Islet precursor cell (in vitro differentiated cells): ENCODE measurements at places on chromosomes 2 and 18.

- no peak for DNase-seq
Observed at GRCh38 chr2:207704671-207705070, 6.8 kb upstream of the CCNYL1 start.

GRCh38 chr2:111160758-111161157 lies 40.0 kb downstream of the BCL2L11 start:
- DNase-seq = peak; percentile 85

DNA sequence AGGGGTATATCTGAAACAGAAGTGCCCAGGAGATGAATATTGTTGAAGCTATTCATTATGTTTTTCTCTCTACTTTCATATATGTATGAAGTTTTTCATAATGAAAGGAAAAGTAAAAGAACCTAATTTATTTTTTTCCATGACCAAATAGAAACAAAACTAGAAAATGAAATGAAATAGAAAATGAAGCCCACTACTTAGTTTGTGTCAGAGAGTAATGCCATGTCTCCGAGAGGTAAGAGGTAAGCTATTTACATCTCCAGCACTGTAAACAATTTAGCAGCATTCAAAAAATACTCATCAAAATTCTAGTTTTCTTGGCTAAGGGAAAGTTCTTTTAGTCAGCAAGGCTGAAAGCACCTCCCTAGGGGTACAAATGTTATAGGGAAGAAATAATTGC lies 238.6 kb downstream of the PTH2R start:
- no peak for DNase-seq

DNA sequence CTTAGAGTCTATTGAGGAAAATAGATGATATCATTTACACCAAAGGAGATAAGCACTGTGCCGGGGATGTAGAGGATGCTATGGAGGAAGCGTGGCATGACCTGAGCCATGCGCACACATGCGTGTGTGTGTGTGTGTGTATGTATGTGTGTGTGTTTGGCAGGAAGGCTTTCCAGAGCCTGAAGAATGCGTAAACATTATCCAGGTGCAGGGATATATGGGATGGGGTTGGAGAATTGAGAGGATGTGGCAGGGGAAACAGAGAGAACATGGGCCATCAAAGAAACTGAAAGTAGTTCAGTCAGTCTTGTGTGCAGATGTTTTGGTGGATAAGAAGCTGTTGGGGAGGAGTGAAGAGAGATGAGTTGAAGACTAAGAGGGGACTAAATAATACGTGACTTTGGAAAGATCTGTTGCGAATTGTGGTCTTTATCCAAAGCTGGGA lies 9.3 kb upstream of the STAT1 start:
- no peak for DNase-seq

GRCh38 chr18:54962919-54963645 lies 3.8 kb upstream of the CCDC68 start:
- DNase-seq = no peak

DNA sequence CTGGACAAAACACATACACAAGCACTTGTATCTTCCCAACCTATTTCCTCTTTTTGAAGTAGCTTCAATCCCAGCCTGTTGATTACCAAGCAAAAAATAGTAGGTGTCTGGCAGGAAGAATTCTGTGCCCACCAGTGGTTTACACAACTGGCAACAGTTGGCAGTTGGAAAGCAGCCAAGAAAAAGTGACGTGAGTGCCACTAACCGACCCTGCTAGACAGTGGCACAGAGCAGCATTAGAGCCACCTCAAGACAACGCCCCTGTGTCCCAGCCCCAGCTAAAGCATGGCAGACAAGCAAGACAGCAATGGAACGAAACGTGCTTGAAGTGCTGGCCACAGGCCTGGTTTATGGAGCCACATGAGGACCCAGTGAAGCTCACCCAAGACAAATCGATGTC lies 379.6 kb downstream of the FBXO15 start:
- no peak for DNase-seq

- DNase-seq = no peak
Observed at GRCh38 chr2:155481141-155481540, 782.6 kb downstream of the KCNJ3 start.

DNA sequence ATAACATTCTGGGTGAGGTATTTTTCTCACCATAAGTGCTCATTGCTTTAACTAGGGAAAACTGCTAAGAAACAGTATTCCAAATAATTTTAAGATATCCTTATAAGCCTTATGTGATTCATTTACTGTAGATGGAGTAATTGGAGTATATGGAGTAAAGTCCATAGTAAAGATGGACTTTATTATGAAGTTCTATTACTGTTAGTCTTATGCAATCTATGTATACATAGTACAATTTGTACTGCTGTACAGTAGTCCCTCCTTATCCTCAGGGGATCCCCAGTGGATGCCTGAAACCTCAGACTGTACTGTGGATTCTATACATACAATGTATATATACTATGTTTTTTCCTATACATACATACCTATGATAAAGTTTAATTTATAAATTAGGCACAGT lies 41.1 kb upstream of the OTX1 start:
- no peak for DNase-seq

- DNase-seq = no peak
Observed at GRCh38 chr2:85852937-85853498, 35.8 kb downstream of the ST3GAL5 start.

- DNase-seq = no peak
Observed at GRCh38 chr2:214853906-214854305, 44.4 kb upstream of the BARD1 start.

- peak; percentile 64 for DNase-seq
Observed at GRCh38 chr2:10170256-10170655, 47.7 kb downstream of the RRM2 start.

DNA sequence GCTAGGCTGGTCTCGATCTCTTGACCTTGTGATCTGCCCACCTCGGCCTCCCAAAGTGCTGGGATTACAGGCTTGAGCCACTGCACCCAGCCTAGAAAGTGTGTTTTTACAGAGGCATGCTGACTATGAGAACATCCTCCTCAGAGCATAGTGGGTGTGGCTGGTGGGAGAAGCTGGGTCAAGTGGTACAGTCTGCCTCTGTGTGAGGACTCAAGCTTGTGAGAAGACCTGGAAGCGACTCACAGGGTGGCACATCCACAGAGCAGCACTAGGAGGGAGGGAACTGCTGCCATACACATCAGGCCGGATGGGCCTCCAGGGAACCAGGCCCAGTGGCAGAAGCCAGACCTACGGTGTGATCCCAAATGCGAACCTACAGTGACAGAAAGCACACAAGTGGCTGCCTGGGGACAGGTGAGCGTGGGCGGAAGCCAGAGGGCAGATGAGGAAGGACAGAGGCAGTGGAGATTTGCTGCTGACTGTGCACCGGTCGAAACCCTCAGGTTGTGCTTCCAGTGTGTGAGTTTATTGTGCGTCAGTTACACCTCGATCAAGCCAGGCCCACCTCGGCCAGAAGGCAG lies 8.9 kb downstream of the ARHGEF4 start:
- no peak for DNase-seq

DNA sequence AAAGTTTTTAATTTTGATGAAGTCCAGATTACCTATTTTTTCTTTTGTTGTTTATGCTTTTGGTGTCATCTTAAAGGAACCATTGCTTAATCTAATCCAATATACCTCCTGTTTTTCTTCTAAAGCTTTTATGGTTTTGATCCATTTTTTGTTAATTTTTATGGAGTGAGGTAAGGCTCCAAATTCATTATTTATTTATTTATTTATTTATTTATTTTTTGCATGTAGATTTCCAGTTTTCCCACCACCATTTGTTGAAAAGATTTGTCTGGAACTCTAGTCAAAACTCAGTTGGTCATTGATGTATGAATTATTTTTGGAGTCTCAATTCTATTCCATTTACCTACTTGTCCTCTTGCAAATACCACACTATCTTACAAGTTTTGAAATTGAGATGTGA lies 99.4 kb upstream of the RBMS1 start:
- no peak for DNase-seq

DNA sequence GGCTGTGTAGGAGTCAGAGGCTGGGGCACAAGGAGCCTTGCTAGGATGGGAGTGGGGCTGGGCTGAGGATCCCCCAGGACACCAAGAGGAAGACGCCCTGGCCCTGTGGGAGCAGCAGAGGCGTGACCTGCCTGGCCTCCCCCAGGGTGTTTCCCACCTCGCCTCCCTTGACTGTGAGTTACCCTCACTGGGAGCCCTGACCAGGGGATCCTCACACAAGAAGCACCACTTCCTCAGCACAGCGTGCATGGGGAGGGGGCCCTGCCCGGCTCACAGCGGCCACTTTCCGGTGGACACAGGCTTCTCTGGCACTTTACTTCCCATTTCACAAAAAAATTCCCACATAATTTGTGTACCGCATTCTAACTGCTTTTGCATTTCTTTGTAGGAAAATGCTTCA lies 187.7 kb downstream of the EIPR1 start:
- no peak for DNase-seq

DNA sequence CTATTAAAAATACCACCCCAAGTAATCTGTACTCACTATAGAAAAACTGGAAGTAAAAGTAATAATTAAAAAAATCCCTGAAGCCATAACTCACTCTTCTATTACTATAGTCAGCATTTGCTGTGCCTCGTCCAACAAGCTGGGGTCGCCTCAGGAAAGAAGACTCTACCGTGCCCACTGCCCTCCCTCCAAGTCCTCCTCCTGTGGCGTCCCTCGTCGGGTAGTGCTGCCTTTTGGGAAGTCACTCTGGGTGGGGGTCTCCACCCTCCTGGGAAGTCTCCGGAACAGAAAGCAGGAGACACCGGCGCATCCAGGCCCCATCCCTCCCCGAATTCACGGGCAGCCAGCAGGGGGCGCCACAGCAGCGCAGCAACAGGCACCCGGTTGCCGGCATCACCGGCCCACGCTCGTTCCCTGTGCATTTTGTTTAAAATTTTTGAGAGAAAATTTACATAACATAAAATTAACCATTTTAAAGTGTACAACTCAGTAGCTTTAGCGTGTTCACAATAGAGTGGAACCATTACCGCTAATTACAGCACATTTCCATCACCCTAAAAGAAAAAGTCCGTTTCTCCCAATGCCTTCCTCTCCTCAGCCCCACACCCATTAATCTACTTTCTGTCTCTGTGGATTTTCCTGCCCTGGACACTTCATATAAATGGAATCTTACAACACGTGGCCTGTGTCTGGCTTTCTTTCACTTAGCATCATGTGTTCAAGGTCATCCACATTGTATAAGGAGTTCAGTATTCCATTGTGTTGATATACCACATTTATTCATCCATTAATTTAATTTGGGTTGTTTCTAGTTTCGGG lies 62.2 kb downstream of the ADNP2 start:
- no peak for DNase-seq

DNA sequence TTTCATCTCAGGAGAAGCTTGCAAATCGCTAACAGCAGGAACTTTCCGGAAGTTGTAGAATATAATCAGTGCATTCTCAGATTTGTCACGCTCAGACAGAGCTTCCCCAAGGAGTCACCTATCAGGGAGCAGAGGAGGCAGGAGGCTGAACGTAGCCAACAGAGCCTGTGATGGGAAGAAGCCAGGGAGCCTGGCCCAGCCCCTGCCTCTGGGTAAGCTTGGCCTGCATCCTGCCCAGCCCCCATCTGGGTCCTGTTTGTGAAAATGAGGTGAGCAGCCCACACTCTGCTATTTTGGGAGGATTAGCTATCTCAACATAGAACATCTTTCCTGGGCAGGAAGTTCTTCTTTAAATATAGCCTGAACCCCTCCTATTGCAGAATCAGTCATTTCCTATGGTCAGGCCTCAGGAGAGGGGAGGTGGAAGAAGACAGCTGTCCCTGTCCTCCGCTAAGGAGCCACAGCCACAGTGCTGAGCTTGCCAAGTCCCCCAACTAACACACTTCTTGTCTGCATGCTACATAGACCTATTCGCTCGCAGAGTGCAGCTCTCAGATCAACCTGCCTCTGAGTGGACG lies 19.2 kb upstream of the PKDCC start:
- peak; percentile 50 for DNase-seq

- DNase-seq = peak; percentile 90
Observed at GRCh38 chr2:71746946-71747501, 293.7 kb downstream of the DYSF start.

GRCh38 chr2:158570869-158571268 lies 114.1 kb downstream of the PKP4 start:
- DNase-seq = no peak

DNA sequence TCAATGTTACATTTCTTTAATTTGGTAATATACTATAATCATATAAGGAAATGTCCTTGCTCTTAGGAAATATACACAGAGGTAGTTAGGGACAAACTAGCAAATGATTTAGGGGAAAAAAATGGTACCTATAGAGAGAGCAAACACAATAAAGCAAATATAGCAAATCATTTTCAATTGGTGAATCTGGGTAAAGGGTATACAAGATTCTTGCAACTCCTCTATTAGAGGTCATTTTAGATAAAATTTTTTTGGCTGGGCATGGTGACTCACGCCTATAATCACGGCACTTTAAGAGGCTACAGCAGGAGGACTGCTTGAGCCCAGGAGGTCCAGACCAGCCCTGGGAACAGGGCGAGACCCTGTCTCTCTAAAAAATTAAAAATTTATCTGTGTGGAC lies 44.4 kb downstream of the STRN start:
- DNase-seq = no peak

DNA sequence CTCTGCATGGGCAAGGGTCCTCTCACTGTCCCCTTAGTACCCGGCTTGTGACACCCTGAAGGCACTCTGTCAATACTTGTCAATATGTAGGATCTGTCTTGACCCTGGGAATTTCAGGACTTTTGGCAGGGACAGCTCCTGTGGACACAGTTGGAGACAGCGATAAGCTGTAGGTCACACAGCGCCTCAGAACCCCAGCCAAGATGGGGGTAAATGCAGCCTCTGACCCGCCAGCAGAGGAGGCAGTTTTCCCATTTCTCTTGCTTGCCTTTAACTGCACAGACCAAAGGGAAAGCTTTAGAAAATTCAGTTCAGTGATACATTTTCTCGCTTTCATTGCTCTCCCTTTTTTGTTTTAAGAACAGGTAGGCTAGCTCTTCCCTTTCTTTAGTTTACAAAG lies 54.8 kb upstream of the KLHL29 start:
- DNase-seq = peak; percentile 85

DNA sequence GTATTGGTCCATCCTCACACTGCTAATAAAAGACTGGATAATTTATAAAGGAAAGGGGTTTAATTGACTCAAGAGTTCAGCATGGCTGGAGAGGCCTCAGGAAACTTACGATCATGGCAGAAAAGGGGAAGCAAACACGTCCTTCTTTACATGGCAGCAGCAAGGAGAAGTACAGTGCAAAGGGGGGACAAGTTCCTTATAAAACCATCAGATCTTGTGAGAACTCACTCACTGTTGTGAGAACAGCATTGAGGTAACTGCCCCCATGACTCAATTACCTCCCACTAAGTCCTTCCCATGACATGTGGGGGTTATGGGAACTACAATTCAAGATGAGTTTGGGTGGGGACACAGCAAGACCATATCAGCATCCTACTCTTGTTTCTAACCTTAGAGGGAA lies 37.0 kb downstream of the SP100 start:
- no peak for DNase-seq

DNA sequence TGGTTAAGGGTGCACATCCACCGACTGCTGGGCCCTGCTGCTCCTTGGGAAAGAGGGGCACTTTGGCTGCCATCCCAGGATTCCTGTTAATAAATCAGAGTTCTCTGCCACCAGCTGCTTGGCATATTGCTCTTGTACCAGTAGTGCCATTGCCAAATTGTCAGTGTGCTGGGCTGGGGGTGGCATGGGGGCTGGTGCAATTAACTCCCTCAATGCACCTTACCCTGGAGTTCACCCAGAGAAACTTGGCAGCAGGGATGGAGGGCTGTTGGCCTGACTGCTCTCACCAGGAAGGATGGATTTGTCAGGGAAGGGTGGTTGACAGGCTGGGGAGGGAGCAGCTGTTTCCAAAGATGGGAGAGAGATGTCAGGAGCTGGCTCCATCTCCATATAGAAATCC lies 94.6 kb upstream of the SKOR2 start:
- DNase-seq = peak; percentile 19

GRCh38 chr18:44693030-44693784 lies 12.5 kb downstream of the SETBP1 start:
- DNase-seq = no peak

GRCh38 chr2:79389481-79389880 lies 123.4 kb upstream of the CTNNA2 start:
- DNase-seq = no peak
